ENCODE measurements at places on chromosomes 6 and 20. TPM values are rescaled to one million over a fixed set of nuclear protein-coding genes. Genes with fewer than 3 reads are reported as not detected.

AGER gene
- total RNA-seq = 0.15 TPM

UNC5CL gene
- 0.12 TPM for total RNA-seq

NMBR gene
- total RNA-seq = not detected

RFX6 gene
- total RNA-seq = not detected

TTLL9 gene
- under 0.01 TPM for total RNA-seq

TAGAP gene
- not detected for total RNA-seq

SUPT3H gene
- 7.7 TPM for total RNA-seq

TFAP2B gene
- not detected for total RNA-seq

DAAM2 gene
- 19.3 TPM for total RNA-seq

NNAT gene
- total RNA-seq = 0.23 TPM

TNFRSF6B gene
- 7.8 TPM for total RNA-seq

C6orf141 gene
- not detected for total RNA-seq

IRF4 gene
- total RNA-seq = not detected

OPRM1 gene
- not detected for total RNA-seq

FGD2 gene
- total RNA-seq = not detected

KCNB1 gene
- total RNA-seq = 0.12 TPM

All from smooth muscle cell of the coronary artery (primary cell).